ENCODE measurements at places on chromosomes 7 and 10.

- DNase-seq, result no peak
Observed at GRCh38 chr7:22348379-22348778, 8.6 kb downstream of the RAPGEF5 start.

DNA sequence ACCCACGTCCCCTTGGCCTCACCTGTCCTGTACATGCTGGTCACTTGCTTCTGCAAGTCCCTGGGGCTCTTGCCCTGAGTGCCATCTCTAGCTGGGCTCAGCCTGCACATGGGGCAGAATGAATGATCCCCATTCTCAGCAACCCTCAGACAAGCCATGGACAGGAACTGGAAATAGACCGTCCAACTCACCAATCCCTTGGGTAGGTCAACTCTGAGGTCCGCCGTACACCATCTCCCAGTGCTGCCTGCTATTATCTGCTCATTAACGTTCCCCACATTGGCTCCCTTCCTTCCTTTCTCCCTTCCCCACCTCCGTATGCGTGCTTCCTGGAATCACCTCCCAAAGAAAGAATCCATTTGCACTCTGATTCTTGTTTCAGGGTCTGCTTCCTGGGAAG is 335.0 kb downstream of the SFMBT2 start:
- no peak for DNase-seq

DNA sequence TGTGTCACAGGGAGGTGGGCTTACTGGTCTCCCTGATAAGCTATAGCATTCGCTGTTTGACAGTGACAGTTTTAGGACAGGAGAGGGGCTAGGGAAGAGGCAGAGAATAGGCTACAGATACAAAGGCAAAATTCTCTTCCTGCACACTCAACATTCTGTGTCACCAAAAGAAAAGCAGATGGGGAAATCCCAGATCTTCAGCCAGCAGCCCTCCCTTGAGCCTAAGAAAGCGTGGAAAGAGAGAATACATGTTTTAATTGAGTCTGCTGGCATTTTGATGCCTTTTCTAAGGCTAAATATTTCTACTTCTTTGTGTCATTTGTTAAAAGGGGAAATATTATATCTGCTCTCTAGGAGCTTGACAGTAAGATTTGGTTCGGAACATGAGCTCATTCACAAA is 247.0 kb downstream of the TRIL start:
- no peak for DNase-seq

DNA sequence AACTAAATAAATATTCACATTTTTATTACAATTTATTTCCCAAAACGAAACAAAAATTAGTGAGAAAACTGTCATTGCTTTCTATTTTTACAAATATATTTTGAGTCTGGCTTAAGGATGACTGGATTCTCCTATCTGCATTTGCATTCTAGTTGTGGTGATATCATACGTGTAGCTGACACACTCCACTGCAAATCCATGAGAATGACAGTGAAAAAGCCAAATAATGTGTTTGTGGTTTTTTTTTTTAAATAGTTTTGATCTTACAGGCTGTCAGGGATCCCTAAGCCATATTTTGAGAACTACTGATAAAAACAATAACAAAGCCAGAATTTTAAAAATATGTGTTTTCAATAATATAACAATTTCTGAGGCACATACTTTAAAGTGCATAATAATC is 5.8 kb upstream of the STAMBPL1 start:
- DNase-seq, result no peak

DNA sequence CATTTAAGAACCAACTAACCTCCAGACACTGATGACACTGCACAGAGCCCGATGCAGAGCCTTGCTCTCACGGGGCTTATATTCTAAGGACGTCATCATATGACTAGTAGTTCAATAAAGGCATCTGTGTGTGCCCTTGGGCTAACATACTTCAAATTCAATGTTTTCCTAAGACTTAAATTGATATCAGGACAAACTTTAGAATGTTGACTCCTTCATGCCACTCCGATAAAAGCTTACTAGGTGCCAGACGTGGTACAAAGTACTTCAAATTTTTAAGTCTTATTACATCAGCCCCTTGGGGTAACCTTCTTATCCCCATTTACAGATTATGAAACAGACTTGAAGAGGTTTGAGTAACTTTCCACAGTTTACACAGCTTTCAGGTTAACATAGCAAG is 191.1 kb upstream of the PLXNA4 start:
- no peak for DNase-seq

- DNase-seq, result no peak
Observed at GRCh38 chr10:72308320-72308987, 34.7 kb downstream of the DDIT4 start.

- no peak for DNase-seq
Observed at GRCh38 chr10:103180491-103180890, 12.6 kb downstream of the NT5C2 start.

DNA sequence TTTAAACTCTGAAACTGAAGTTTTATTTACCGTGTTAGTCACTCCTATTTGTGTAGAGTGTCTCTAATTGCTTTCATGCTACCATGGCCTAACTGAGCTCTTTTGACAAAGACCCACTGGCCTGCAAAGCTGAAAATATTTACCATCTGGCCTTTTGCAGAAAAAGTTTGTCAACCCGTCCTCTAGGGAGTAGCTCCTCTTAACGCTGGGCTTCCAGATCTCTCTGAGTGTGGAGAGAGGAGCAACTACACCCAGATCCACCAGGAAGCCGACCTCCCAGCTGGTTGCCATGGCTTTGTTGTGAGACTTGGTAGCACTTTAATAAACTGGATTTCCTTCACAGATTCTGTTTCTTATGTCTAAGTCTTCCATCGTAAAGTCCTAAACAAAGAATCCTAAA is 4.2 kb upstream of the C10orf71 start:
- DNase-seq, result no peak

GRCh38 chr10:308572-309085 is 173.4 kb downstream of the ZMYND11 start:
- no peak for DNase-seq

GRCh38 chr10:104780946-104781595 is 140.0 kb downstream of the SORCS3 start:
- DNase-seq, result no peak

- no peak for DNase-seq
Observed at GRCh38 chr7:82404652-82405051, 38.9 kb downstream of the CACNA2D1 start.

- no peak for DNase-seq
Observed at GRCh38 chr7:114519240-114519639, 104.6 kb downstream of the FOXP2 start.

DNA sequence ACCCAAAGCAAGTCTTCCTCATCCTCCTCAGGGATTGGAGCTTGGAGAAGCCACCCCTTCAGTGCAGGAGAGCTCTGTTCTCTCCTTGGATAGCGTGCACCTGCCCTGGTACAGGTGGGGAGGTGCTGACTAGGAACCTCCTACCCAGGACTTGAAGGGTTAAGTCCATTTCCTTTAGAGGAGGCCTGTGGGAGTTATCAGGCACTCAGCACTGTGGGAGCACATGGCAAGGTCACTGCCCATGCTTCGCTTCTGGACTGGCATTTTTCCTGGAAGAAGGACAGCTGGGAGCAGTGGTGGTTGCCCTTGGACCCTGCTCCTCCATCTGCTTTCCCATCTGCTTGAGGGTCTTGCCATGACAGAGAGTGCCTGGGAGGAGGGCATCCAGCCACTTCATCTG is 142.8 kb downstream of the CXCL12 start:
- DNase-seq, result no peak

GRCh38 chr10:35384265-35384868 is 48.1 kb downstream of the CCNY start:
- no peak for DNase-seq

DNA sequence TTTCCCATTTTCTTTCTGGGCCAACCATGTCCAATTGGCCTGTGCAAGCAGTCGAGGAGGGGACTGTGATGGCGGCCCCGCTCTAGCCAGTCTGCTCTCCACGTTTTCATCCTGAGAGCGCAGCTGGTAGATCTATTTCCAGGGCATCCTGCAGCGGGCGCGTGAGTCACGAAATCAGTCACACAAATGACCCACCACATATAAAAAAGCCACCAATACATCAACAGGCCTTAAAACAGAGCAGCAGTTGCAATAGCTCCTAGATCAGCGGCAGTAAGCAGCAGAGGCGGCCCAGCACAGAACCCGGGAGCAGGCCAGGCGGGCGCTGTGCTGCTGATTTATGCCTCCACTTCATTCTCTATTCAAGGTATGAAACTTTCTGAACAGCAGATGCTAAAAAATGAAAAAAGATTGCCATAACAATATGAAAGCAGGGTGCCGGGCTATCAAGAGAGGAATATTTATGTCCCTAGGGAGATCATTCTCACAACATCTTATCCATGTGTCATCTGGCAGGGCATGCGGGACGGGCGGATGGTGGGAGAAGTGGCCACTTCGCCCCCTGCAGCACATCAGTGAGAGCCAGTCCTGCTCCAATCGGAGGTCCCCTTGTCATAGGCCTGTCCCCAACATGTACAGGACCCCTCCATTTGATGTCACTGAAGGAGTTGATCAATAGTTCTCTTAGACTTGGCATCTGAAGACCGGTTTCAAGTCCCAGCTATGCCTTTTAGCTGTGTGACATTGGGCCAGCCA is 98.0 kb upstream of the GPR26 start:
- no peak for DNase-seq

DNA sequence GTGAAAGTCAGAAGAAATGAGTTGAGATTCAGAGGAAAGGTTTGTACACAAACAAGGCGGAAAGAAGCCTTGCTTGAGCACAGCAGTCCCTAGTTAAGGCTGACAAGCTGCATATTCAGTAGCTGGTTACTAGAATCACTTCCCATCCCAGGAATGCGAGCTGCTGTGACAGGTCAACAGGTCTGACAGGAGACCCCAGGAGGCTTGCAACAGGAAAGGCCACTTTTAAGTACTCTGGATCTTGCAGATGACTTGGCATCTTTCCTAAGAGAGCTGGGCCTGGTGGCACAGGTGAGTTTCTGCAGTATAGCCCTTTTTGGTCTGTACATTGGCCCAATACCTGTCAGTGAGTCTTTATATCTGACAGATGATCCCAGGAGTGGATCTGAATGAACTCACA is 35.7 kb upstream of the UNC5B start:
- DNase-seq, result no peak

DNA sequence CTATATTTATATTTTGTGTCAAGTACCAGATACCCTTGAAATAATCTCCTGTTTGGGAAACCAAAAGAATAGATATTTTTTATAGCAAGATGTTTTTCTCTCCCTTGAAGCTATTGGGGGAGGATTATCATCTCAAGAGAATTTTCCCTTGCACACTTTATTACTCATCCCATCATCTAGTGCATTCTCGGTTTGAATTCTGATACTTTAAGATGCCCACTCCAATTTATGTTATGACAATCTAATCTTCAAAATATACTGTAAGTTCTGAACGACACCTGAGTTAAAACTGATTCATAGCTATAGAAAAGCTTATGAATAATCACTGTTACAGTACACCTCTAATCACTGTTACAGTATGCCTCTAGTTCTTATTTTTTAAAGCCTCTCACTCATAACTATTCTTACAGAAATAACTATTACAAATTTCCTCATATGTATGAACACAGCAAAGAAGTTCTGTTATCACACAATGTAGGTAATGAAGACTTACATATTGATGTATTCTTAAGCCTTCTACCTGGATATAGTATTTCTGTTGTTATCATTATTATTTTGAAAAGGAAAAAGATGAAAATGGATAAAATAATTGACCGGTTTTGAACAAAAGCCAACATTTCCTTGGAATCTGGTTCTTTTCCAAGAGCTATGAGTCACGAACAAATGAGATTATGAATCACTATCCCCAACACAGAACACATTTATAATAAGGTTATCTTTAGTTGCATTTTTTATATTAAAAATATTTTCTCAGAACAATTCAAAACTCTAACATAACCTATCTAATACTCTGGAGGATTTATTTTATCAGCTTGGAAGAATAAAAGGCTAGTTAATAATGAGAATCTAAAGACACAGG is 72.3 kb upstream of the FAM13C start:
- no peak for DNase-seq

- DNase-seq, result no peak
Observed at GRCh38 chr10:124019886-124020797, 73.3 kb downstream of the CHST15 start.

Data from GOT3 (cell line).